GM12891 (cell line): ENCODE measurements at places on chromosomes 3 and 15.

DNA sequence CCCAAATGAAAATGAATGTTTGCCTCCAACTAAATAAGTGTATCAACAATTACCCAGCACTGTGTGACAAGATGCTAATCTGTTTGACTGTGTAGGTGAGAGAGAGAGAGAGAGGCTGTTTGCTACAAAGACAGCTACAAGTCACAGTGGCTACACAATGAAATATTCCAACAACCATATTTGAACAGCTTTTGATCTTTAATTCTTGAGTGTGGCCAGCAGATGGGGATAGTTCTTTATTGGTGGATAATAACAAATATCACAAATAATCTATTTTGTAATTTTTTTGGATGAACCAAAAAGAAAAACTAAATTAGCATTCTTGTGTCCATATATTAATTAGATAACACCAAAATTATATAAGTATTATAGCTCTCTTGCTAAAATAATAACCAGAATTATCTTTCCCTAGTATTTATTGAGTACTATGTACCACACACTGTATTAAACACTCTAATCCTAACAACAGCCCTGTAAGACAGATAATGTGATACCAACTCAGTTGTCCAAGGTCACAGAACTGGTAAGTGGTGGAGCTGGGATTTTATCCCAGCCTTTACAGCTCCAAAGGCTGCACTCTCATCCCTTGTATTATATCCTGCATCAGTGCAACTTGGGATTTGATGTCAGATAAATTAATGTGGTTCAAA lies 61.9 kb upstream of the C3orf80 start:
- DNase-seq: no peak

- DNase-seq: no peak
Measured at GRCh38 chr3:118801899-118802298, 232.7 kb downstream of the IGSF11 start.

DNA sequence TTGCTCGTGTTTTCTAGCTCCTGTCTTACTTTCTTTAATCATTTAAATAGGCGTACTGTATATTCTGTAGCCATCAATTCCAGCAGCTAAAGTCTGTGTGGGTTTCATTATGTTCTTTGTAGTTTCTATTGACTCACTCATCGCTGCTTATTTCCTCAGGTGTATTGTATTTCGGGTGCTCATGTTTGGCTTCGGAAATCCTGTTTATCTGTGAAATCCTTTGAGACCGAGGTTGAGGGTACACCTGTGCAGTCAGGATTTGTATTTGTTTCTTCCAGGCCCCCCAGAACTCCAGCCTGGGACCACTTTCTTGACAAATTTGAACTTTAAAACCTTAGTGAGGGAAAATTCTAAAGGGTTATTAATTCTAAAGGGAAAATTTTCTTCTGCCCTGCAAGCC lies 2.0 kb upstream of the PAK2 start:
- DNase-seq: no peak

DNA sequence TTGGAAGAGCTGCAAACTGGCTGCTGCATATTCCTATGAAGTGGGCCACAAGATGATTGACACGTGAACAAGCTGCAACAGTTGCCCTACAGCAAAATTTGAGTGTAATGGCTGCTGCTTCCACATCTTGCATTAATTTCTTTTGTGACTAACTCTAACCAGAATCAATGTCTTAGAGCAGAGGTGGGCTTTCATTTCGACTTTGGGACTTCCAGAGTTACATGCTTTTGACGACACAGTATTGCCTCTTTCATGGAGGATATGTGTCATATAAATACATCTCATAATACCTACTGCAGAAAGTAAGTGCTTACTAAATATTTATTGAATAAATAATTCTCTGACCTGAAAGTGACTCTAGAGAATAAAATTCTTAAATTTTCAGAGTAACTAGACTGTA lies 340.7 kb upstream of the KCNH8 start:
- no peak for DNase-seq

GRCh38 chr3:105385819-105386508 lies 19.3 kb downstream of the ALCAM start:
- no peak for DNase-seq

- DNase-seq: no peak
Measured at GRCh38 chr3:114405202-114405990, 111.6 kb downstream of the TIGIT start.

- DNase-seq: no peak
Measured at GRCh38 chr15:78910271-78910670, 34.6 kb downstream of the CTSH start.

DNA sequence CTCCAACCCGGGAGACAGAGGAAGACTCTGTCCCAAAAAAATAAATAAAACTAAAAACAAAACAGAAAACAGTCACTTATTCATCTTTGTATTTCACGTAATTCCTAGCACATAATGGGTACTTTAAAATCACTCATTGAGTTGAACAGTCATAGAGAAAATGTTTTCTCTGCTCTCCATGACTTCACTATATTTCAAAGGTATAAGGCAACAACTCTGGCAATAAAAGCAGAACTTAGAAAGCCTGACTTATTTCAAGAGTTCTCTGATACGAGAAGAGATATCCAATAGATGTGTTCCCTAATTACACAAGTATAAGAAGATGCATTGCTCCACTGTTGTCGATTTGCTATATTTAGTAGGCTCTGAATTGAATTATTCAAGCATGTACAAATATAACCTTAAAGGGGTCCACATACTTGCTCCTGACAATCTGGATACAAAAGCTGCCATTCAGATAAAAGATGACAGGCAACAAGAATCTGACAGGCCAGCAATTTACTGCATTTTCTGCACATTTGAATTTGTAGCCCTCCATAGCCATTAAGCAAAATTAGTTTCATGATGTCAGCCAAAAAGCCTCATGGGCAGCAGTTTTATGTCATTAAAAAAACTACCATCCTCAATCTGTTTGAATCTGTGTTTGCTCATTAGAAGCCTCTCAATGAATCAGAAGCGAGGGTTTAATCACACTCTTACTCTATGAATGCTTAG lies 47.9 kb downstream of the PEAK1 start:
- DNase-seq: no peak

DNA sequence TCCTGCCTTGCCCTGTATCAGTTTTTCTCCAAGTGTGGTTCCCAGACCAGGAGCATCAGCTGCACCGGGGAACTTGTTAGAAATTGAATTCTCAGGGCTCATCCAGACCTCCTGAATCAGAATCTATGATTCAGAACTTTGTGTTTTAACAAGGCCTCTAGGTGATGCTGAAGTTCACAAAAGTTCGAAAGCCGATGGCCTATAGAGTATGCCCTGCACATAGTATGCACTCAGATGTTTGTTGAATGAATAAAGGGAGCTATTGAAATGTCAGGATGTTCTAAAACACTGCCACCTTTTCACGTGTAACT lies 664 bp upstream of the LARP6 start:
- no peak for DNase-seq

DNA sequence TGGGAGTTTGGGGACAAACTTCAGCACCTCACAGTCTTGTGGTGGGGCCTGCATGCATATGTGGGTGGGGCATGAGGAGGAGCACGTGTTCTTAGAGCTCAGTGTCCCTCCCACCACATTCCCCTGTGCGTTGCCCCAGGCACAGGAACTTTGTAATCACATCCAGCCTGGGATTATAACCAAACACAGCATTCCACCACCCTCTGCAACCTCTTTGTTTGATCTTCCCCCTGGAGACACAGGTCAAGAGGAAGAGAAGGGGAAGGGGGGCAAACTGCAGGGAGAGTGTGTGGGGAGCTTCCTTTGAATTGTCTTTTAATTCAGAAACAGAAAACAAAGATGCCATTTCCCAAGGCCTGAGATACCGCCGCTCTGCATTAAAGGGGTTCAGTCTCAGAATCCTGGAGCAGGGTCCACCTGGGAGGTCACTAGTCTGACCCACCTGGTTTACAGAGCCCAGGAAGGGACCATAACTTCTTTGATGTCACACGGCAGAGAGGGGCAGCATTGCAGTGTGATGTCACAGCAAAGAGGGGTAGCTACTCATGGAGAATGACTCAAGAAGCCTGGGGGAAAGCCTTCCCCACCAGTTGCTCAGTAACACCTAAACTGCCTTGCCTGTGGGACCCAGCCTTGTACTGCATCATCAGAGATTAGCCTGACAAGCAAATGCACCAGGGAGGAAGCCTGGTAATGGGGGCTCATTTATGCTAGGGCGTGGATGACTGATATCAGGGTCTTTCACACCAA lies 106.3 kb upstream of the RNU6-1 start:
- DNase-seq: no peak

GRCh38 chr15:51121118-51121517 lies 26.4 kb upstream of the TNFAIP8L3 start:
- DNase-seq: no peak

DNA sequence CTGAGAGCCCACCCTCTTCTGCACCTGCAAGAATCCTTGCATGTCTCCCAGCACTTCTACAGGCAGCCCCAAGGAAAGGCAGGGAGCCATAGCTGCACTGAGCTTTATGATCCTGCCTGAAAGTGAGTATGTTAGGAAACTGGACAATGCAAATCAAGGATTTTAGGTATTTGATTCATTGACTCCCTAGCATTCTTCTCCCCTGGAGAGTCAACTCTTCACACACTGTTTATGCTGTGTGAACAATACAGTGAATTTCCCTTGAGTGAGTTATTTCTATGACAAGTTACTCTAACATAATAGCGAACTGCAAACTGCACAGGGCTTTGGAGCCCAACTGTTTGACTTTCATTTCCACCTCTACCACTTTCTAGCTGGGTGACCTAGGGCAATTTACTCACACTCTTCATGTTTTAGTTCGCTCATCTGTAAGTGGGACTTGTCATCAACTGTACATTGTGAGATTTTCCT lies 96.0 kb upstream of the PHLDB2 start:
- DNase-seq: no peak

- no peak for DNase-seq
Measured at GRCh38 chr3:56207922-56208321, 260.3 kb downstream of the ERC2 start.

- DNase-seq: no peak
Measured at GRCh38 chr3:66239513-66240123, 18.8 kb downstream of the SLC25A26 start.
